ENCODE measurements at places on chromosomes 4 and X.

DNA sequence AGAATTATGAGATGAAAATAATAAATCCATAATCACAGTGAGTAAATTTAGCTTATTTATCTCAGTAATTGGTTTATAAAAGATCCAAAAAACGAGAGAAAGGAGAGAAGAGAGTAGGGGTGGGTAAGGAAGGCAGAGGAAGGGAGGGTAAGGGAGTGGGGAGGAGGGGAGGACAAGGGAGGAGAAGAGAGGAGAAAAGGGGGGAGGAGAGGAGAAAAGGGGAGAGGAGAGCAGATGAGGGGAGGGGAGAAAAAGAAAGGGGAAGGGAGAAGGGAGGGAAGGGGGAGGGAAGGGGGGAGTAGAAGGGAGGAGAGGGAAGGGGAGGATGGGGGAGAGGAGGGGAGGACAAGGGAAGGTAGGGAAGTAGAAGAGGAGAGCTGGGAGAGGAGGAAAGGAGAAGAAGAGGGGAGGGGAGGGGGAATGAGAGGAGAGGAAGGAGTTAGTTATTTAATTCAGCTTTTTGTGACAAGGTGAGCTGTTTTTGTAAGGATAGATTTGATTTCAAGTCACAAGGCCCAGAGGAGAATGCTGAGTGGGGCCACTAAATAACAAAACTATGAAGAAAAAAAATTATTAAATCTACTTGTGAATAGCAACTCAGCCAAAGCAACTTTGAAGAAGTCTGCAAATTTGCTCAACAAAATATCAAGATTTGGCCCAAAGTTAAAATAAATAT lies 454.3 kb downstream of the ARAP2 start:
- no peak for DNase-seq

GRCh38 chr4:159281771-159282170 lies 178.9 kb downstream of the RAPGEF2 start:
- DNase-seq: no peak

GRCh38 chr4:4673070-4673469 lies 131.2 kb upstream of the STX18 start:
- DNase-seq: no peak

DNA sequence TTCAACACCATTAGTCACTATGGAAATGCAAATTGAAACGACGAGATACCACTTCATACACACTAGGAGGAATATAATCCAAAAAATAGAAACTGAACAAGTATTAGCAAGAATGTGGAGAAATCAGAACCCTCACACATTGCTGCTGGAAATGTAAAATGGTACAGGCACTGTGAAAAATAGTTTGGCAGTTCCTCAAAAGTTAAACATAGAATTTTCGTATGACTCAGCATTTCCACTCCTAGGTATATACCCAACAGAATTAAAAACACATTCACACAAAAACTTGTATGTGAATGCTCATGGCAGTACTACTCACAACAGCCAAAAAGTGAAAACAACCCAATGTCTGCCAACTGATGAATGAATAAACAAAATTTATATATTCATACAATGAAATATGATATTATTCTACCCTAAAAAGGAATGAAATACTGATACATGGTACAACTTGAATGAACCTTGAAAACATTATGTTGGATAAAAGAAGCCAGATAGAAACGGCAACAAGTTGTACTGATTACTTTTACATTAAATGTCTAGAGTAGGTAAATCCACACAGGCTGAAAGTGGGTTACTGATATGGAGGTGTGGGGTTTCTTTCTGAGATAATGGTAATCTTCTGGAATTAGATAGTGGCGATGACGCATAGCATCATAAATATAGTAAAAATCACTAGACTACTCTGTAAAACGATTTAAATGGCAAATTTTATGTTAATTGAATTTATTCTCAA lies 22.3 kb downstream of the TEC start:
- no peak for DNase-seq

DNA sequence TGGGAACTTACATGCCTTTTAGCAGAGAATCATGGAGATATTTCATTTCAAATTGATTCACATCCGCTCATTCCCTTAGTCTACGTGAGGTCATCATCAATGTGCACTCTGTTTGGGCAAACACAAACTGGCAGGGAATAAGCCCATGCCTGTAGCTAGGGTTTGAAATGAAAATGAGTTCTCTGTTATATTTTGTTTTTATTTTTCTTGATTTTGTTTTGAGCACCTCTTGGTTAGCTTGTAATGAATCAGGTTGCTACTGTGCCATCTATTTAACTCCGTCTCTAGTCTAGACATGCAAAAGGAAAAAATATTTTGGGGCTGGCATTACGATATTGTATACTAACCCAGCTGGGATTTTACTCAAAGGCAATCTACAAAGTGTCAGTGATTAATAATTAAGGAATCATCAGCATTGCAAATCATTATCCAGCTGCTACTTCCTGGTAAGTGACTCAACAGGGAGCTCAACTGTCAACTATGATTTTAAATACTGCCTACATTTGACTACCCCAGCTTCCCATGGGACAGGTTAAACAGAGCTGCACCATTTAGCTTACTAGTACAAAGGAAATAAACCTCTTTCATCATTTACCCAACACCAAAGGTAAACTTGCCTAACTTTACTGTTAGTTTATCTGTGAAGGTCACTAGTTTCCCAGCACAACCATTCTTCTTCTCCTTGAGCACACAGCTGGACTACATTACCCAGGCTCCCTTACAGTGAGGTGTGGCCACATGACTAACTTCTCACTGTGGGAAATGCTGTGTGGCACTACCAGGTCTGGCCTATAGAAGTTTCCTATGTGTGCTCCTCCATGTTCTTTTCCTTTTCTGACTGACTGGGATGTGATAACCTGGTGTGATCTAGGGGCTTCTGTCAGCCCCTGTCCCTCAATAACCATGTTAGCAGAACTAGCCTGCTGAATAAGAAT lies 21.2 kb upstream of the TRPC5OS start:
- no peak for DNase-seq

GRCh38 chr4:146439999-146440398 lies 81.7 kb downstream of the SLC10A7 start:
- DNase-seq: no peak

GRCh38 chr4:89114100-89114499 lies 2.8 kb downstream of the TIGD2 start:
- DNase-seq: no peak

GRCh38 chrX:20144491-20144890 lies 2.9 kb upstream of the EIF1AX start:
- DNase-seq: no peak

DNA sequence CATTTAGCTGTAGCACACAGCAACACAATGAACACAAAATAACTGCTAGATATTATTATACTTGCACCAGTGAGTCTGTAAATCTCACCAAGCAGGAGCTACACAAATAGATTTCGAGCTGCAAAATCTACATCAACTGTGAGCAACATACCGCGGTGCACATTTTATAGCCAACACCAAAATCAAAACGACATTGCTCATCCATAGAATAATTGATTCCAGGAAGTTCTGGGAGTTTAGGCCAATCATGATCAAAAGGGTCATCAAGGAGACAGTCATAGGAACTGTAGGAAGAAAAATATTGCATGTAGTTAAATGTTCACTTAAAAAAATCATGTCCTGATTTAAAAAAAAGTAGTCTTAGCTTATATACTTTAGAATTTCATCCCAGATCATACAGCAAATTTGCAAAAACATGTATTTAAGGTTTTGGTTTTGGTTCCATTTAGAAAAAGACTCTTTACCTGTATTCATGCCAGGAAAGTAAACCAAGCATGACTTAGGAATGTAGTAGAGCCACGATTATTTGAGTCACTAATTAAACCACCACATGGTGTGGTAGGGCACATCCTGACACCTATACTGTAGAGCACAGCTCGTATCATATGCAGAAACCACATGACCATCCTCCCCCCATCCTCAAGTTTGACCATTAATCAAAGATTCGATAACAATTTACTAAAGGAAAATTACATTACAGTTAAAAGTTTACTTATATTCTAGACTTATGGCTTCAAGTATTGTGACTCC lies 250.4 kb downstream of the ADAMTS3 start:
- no peak for DNase-seq

DNA sequence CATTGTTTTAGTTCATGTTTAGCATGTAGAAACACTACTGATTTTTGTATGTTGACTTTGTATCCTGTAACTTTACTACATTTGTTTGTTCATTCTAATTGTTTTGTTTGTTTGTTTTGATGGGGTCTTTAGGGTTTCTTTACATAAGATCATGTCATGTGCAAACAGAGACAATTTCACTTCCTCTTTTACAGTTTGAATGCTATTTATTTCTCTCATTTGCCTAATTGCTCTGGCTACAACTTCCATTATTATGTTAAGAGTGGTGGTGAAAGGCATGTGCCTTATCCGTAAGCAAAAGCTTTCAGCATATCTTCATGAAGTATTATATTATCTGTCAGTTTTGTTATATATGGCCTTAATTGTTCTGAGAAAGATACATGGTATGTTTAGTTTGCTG lies 571.1 kb downstream of the PCDH7 start:
- DNase-seq: no peak

GRCh38 chr4:186666252-186666651 lies 57.4 kb downstream of the FAT1 start:
- no peak for DNase-seq

Measured in vagina (tissue), 2 donors.